Fibroblast of the aortic adventitia (primary cell): ENCODE measurements at places on chromosomes 6 and 20. TPM values are rescaled to one million over a fixed set of nuclear protein-coding genes. Genes with fewer than 3 reads are reported as not detected.

TCP11 gene
- total RNA-seq = 0.36 TPM in 1 of 2 replicates, not detected in the other

PRSS35 gene
- 3.5 and 4.7 TPM in 2 replicates for total RNA-seq

BTN1A1 gene
- not detected in 2 replicates for total RNA-seq

PLEKHG1 gene
- 1.9 and 3.7 TPM in 2 replicates for total RNA-seq

GRCh38 chr6:15631432-15631831, 31.4 kb downstream of the DTNBP1 start:
- no peak for DNase-seq

DNA sequence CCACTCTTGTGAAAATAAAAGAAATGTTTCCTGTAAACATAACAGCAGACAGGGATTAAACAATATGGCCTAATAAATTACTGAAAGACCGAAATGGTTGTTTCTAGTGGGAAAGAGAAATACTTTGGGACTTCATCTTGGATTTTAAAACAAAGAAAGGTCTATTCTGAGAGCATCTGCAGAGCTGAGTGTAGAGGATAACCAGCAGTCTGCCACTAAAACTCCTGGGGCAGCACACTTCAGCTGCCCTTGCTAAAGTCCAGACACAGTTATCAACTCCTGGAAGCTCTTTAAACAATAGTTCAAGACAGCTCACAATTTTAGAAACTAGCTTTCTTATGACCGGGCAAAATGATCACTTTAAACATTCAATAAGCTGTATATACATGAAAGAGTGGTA, 38.6 kb downstream of the AKIRIN2 start:
- DNase-seq = no peak

GRCh38 chr20:35718972-35719635, 19.9 kb downstream of the ROMO1 start:
- DNase-seq = no peak

DNA sequence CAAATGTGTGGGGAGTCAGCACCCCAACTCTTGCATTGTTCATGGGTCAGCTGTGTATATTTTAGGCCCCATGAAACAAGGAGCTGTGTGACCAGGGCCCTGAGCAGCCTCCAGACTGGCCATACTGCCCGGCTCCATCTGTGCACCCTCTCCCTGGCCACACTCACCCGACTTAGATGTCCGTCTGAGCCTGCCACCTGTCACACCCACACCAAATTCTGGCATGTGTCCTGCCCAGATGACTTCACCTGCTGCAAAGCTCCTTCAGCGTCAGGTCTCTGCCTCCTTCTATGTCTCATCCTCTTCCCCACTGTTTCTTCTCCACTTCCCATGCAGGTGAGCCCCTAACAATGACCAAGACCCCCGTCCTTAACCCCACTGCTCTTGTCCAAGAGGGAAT, 88.1 kb upstream of the THBS2 start:
- no peak for DNase-seq

GRCh38 chr6:25278261-25278913, 787 bp upstream of the CARMIL1 start:
- no peak for DNase-seq

DNA sequence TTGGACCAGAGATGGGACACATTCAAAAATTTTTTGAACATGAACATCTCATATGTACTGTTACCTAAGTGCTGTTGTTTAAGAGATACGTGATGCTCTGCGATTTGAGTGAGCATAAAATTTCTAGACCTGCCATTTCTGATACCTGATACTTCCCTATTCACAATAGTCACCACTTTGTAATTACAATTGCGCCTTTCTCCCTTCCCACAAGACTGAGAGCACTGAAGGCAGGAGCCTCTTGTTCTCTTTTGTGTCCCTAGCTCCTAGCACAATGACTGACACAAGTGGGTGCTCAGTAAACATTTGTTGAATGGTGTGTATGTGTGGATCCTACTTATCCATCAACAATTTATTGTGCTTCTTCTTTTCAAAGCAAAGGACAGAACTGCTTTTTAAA, 92.8 kb upstream of the TMEM30A start:
- DNase-seq = no peak

GRCh38 chr6:139590206-139590605, 215.8 kb upstream of the CITED2 start:
- DNase-seq = no peak
